ENCODE measurements at places on chromosomes 6 and 20.

DNA sequence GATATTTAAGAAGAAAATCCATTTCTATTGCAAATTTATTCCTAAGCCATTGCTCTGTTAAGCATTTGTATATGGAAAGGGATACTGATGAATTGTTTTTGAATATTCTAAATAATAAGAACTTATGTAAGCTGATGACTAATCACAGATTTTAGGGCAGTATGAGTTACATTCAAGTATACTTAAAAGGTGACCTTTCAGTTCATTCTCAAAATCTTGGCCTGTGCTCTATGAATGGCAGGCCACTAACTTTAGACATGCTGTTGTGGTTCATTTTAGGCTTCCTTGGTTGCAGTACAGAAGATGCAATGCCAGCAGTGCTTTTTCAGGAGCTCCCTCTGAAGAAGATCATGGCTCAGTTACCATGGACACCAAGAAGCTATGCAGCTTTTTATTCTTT, 380.4 kb downstream of the CENPW start:
- DNase-seq: no peak

DNA sequence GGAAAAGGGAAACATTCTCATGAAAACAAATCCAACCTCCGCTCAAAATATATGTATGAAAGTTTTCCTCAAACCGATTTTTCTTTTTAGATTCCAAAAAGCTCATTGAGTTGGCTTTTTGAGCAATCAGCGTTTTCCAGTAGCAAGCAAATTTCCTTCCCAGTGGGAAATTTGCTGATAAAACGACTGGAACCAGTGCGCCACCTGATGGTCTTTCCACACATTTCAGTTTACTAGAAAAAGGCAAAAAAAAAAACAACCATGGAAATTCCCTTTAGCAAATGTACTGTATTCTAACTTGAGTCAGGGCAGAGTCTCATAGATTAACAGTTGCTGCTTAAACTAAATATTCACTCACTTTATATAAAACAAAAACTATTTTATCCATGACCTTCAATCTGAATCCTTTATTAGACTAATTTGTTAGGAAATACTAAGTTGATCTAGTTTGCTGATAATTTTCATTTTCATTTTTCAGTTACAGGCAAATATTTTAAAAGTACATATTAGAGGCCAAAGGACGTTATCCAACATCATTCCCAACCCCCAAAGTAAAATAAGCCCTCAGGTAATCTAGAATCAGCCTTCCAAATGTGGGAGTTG, 271.5 kb downstream of the FOXA2 start:
- DNase-seq: peak; percentile 18

- DNase-seq: no peak
These were observed 41.7 kb downstream of the ZMYND8 start for GRCh38 chr20:47314647-47315338.

- DNase-seq: no peak
These were observed 221.8 kb downstream of the FRK start for GRCh38 chr6:115838763-115839401.

- DNase-seq: no peak
These were observed 88.0 kb upstream of the RPS6KA2 start for GRCh38 chr6:166715065-166715464.

DNA sequence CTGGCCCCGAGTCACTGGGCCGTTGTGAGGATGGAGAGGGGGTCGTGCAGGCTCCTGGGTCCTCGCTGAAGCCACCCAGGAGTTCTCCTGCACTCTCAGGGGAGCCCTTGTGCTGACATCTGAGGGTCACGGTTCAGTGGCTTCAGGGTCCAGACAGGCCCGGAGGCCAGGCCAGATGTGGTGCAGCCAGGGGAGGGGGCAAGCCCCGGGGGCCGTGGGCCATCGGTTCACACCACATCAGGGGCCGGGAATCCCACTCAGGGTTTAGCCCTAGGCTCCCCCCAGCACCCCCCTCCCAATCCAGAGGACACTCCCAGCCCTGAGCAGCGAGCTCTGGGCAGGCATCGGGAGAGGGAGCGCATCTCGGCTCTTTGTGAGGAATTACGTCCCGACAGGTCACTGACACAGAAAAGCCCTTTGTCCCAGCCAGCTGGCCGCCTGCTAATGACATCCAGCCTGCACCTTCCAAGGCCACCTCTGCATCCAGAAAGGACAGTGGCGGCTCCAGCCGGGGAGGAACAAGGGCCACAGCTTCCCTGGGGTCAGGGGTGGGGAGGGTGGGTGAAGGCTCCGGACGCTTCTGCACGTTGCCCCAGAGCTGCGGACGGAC, 6.4 kb upstream of the CHRNA4 start:
- no peak for DNase-seq

- DNase-seq: no peak
These were observed at the start of gene DDX43 for GRCh38 chr6:73394577-73395354. TSS of gene DDX43 (plus strand) at chr6:73394828. CDS start at chr6:73394906, 78 bp downstream.

DNA sequence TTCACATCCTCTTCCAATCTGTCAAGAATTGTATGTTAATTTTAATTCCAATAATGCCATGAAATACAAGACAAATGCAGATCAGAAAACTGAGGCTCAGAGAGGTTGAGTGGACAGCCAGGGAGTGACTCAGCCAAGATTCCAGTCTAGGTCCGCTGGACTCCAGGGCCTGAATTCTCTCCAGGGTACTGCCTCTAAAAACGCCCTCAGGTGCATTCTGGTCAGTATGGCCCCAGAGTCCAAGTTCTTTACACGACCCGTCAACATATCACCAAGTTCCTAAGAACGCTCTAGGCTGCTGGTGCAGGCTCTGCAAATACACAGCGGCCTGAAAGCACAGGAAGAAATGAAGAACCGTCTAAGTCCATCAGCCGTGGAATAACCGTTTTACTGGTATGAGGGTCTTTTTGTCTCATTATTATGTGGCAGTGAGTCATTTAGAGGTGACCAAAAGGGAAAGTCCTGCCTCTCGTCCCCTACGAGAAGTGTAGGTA, 709 bp upstream of the ASXL1 start:
- DNase-seq: no peak

GRCh38 chr6:89298680-89299465, 16.2 kb downstream of the GABRR2 start:
- no peak for DNase-seq

GRCh38 chr6:42100029-42100901, 42.2 kb downstream of the C6orf132 start:
- DNase-seq: no peak

DNA sequence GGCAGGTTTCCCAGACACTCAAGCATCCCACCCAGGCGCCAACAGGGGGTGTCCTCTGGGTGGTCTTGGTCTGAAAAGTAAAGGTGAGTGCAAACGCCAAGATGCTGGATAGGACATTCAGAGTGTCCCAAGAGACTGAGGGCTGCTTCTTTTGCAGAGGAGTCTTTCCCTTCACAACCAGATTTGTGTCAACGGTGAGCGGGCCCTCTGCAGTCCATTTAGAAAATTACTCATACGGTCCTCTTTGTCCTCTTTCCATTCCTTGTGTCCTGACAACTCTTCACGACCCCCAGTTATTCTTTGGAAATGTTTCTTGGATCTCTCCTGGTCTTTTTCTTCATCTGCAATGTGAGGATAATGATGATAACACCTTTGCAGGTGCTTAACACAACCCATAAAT, 257.8 kb downstream of the CDC5L start:
- no peak for DNase-seq

DNA sequence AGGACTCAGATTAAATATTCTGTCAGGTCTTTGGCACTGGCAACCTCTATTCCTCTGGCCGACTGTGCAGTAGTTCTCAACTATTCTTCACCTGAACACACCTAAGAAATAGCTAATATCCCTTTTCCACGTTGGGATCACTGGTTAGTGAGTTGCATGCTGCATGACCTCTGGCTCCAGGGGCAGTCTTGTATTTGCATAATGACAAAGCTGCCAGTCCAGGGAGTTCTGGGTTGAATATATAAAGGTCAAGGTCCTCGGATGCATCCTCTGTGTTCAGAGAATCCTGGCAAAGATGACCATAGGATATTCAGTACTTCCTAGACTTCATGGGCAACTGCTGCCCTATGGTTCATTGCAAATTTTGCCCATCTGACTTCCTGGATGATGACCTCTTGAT, 131.2 kb downstream of the DNAH8 start:
- no peak for DNase-seq

GRCh38 chr6:25670793-25671513, 18.9 kb downstream of the SCGN start:
- no peak for DNase-seq

DNA sequence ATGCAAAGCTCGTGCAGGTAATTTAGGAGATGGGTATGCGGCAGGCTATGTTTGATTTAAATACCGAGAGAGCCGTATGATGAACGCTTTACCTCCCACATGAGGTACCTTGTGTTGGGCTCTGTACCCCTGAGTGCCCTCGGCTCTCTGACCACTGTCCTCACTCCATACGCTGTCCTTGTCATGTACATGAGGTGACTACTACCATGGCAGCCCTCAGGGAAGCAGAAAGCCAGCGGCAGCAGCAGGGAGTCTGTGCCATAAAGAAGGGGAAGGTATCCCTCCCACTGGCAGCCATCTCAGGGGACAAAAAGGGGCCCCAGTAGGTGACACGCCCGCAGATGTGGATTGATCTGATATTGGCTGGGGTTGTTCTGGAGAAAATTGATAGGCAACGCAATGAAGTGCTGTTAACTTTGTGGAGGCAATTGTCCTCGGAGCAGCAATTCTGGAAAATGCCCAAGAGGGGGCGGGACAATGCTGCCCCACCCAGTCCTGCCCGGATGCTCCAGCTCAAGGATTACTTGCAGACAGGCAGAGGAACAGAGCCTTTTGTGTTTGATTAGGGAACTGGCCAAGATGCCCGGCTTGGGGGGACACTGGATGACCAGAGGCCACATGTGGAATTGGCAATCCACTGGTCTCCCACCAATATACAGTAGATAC, 38.0 kb upstream of the HSF2 start:
- DNase-seq: no peak

GRCh38 chr20:44180814-44181213, 6.2 kb downstream of the JPH2 start:
- DNase-seq: no peak

- no peak for DNase-seq
These were observed 7.2 kb downstream of the LPIN3 start for GRCh38 chr20:41347523-41348429.

GRCh38 chr20:38804221-38804620, 1.3 kb upstream of the PPP1R16B start:
- DNase-seq: no peak

GRCh38 chr6:30113003-30113759, at the start of gene TRIM31:
TSS of gene TRIM31 (minus strand) at chr6:30113090. CDS start at chr6:30112805, 285 bp downstream.
- DNase-seq: no peak

- DNase-seq: no peak
These were observed 54.9 kb downstream of the TMEM242 start for GRCh38 chr6:157268396-157268795.

DNA sequence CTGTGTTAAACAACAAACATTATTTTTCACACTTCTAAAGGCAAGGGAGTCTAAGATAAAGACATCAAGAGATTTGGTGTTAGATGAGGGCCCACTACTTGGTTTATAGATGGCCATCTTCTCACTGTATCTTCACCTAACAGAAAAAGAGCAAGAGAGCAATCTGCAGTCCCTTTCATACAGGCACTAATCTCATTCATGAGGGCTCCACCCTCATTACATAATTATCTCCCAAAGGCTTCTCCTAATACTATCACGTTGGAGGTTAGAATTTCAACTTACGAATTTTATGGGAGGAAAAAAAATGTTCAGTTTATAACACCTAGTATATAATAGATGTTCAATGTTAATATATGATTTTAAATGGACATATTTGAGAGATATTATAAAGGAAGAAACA, 45.6 kb downstream of the HDAC2 start:
- no peak for DNase-seq

- DNase-seq: peak; percentile 72
These were observed 22.5 kb downstream of the MOCS3 start for GRCh38 chr20:50980851-50981713.

- no peak for DNase-seq
These were observed 52.7 kb upstream of the ELMO2 start for GRCh38 chr20:46458866-46459750.

- no peak for DNase-seq
These were observed 205.3 kb upstream of the ASCC3 start for GRCh38 chr6:101086473-101086872.

- DNase-seq: no peak
These were observed 85.1 kb downstream of the NCOA3 start for GRCh38 chr20:47586649-47587294.

DNA sequence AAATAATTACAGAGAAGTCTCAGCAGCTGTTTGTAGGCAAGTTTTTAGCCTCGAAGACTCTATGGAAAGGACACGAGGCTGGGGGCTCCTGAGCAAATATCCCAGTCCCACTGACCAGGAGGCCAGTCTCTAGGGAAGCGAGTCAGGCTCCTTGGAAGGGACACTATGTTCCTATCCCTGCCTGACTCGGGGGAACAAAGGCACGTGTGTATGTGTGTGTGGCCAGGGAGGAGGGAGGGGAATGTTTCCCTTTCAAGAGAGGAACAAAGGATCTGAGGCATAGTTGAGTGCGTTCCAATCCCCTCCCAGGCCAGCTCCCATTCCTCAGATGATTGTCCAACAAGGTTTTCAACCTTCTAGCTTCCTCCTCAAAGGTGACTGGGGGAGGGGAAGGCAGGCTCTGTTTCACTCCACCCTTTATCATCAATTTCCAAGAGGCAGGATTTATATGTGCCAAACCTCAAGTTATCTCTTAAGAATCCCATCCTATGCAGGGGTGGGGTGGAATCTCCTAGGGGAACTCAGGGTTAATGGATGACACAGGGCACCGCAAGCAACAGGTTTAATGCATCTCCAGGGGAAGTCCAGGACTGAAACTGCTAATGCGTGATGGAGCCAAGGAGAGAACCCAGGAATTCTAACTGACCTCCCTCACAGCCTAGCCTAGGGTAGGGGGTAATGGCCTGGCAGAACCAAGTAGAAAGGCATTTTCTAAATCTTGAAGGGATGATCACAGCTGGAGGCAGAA, 9.9 kb downstream of the BCL2L1 start:
- DNase-seq: no peak

- no peak for DNase-seq
These were observed 24.4 kb downstream of the PTPN1 start for GRCh38 chr20:50534567-50534966.

DNA sequence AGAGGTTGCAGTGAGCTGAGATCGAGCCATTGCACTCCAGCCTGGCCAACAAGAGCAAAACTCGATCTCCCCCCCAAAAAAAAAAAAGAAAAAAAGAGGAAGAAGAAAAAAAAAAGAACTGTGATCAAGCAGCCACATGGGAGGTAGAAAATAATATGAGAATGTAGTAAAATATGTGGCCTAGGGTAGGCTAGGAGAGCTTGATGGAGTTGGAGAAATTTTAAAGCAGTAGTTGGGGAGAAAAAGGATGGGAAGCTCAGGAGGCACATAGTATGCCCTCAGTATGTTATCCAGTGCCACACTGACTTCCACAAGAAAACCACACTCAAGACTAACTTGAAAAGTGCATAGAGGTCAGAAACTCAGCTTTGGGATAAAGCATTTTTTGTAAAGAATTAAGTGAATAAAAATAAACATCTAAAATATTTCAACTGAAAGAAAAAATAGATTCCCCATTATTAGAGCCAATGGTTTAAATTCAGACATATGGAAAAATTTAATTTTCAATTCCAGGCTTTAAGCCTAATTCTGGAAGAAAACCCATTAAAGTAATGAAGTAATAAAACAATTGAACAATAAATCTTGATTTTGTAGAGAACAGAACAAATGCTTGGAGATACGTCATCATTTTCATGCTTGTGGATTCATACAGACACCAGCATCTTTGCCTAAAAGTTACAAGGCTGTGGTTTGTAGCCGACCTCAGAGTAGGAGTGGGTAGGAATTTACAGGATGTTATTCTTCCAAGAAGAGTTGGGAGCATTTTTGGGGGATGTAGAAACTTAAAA, 34.7 kb downstream of the PLEKHG1 start:
- DNase-seq: no peak

Measured in NCI-H1436 (cell line).